Right lung (tissue), 10 donors: ENCODE measurements at places on chromosomes 1 and 21.

- DNase-seq: no peak
Observed at GRCh38 chr1:36864182-36864822, 170.0 kb downstream of the GRIK3 start.

- DNase-seq: peak; percentile 53
Observed at GRCh38 chr1:3410142-3410925, 44.1 kb upstream of the ARHGEF16 start.

- DNase-seq: no peak
Observed at GRCh38 chr1:171427852-171428471, 57.4 kb upstream of the PRRC2C start.

DNA sequence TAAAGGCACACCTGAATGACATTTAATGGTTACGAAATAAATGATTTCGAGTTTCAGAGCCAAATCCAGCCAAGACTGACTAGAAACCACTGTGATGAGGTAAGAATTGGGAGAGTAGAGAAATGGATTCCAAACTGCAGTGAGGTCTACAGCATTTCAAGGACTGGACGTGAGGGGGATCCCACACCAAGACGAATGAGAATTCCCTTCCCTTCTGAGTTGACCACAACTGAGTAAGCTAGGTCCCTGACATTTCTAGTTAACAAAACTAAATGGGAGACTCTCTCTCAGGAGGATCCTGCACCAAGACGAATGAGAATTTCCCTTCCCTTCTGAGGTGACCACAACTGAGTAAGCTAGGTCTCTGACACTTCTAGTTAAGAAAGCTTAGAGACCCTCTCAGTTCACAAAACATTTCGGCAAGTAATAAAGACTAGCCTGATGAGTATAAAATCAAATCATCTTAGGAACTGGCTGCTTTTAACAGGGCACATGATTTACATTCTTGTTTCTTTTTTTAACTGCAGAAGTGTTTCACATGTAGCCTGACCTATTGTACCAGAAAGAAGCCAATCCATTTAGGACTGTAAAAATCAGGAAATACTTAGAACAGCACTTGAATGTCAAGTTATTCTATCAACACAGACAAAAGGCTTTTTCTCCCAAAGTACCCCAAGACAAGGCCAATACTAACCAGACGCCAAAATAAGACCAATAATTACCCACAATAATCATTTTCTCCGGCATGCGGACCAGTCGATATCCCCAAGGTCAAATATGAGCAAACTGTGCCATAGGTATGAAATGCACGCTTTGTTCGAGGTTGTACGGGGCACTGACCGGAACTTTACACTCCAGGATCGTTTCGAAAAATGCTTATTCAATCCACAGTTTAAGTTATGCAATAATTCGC, 1.4 kb upstream of the SPATA1 start:
- DNase-seq: no peak

DNA sequence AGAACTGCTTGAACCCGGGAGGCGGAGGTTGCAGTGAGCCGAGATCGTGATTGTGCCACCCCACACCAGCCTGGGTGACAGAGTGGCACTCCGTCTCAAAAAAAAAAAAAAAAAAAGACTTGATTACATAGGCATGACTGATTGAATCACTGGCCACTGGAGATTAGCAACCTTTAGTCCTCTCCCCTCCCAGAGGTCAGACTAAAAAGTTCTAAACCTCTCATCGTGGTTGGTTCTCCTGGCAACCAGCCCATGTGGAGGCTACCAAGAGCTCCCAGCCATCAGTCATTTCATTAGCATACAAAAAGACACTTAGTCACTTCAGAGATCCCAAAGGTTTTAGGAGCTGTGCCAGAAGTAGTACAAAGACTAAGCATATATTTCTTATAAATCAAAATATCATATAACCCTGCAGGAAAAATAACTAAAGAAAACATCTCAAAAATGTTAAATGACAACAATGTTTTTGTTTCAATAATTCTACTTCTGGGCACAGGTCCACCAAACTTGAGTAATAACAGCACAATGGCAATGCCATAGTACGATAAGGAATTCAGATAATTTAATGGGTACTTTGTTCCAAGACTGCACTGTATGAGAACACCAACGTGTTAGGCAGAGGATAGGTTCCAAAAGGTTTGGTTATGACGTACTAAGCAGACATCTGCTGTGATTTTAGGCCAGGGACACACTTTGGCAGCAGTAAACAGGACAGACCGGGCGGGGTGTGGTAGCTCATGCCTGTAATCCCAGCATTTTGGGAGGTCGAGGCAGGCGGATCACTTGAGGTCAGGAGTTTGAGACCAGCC, 18.1 kb downstream of the USP48 start:
- DNase-seq: peak; percentile 21

- DNase-seq: no peak
Observed at GRCh38 chr1:77560741-77561140, 121.7 kb downstream of the ZZZ3 start.

GRCh38 chr1:9722378-9722749, 70.8 kb downstream of the PIK3CD start:
- no peak for DNase-seq

- DNase-seq: no peak
Observed at GRCh38 chr1:162030759-162031280, 7.2 kb upstream of the OLFML2B start.

GRCh38 chr1:180778782-180779398, 133.8 kb upstream of the KIAA1614 start:
- DNase-seq: no peak

GRCh38 chr1:12549460-12550349, 68.3 kb downstream of the DHRS3 start:
- no peak for DNase-seq
